Spinal cord (tissue), 10 donors: ENCODE measurements at places on chromosomes 11 and 22. TPM values are rescaled to one million over a fixed set of nuclear protein-coding genes. Genes with fewer than 3 reads are reported as not detected.

DNA sequence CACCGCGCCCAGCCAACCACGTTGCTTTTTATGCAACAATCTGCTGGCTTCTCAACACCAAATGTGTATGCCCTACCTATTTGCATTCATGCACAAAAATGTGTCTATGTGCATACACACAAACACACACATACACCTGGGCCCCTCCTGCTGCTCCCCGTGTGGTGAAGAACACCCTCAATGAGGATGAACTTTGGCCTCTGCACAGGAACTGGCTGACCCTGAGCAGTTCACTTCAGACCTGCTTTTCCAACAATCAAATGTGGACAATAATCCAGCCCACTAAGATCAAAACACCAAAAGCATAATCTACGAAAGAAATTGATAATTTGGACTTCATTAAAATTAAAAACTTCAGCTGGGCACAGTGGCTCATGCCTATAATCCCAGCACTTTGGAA is 25.3 kb upstream of the SLC35C1 start:
- DNase-seq = no peak
- H3K36me3 ChIP-seq = no peaks in the 10 kb centered on the region
- H3K4me1 ChIP-seq = no peaks in the 10 kb centered on the region
- H3K4me3 ChIP-seq = no peak overlapping the region
- no peaks in the 10 kb centered on the region for H3K27me3 ChIP-seq

- DNase-seq = no peak
- no peaks in the 10 kb centered on the region for H3K4me1 ChIP-seq
- no peak overlapping the region for H3K27ac ChIP-seq
- H3K36me3 ChIP-seq = no peaks in the 10 kb centered on the region
Observed at GRCh38 chr11:92790926-92791616, 178.4 kb upstream of the MTNR1B start.

DNA sequence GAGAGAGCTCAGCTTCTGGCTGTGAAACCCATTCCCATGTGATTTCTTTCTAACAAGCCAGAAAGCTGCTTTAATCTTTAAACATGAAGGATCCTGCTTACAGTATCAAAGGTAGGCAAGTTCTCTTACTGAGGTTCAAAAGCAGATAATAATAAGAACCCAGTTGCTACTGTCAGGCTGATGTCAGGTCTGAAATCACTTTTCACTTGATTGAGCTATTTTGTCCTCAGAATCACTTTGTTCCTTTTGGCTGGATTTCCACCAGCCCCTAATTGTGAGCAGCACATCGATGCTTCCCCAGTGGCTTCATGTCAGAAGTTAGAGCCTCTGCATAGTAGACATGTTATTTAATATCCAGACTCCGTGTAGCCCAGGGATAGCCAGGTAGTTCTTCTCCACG is 55.8 kb upstream of the CEP295 start:
- peaks cover 3% of the 10 kb centered on the region for H3K4me1 ChIP-seq
- H3K27ac ChIP-seq = no peak overlapping the region

DNA sequence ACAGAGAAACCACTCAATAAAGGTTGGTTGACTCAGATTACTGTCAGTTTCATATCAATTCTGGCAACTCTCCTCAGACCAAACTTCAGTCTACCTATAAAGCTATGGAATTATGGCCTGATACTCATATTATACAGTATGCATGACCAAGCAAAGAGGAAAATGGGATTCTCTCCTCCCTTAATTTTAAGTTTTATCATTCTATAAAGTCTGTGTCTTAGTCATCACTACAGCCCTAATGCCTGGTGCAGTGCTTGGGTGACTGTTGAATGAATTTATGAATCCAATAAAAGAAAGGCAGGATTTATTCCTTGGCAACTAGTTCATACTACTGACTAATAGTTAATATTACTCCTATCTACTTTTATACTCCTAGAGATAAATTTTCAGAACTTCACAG is 37.6 kb upstream of the GRAMD1B start:
- DNase-seq = no peak
- H3K27me3 ChIP-seq = no peaks in the 10 kb centered on the region
- H3K36me3 ChIP-seq = no peaks in the 10 kb centered on the region
- H3K4me1 ChIP-seq = no peaks in the 10 kb centered on the region
- H3K27ac ChIP-seq = no peak overlapping the region

- H3K4me3 ChIP-seq = no peak overlapping the region
- no peaks in the 10 kb centered on the region for H3K4me1 ChIP-seq
- peaks cover 23% of the 10 kb centered on the region for H3K36me3 ChIP-seq
Observed at GRCh38 chr11:17463546-17464174, 13.0 kb downstream of the ABCC8 start.

- no peak overlapping the region for H3K27ac ChIP-seq
- no peaks in the 10 kb centered on the region for H3K27me3 ChIP-seq
- no peak for DNase-seq
- no peak overlapping the region for H3K4me3 ChIP-seq
- no peaks in the 10 kb centered on the region for H3K4me1 ChIP-seq
- H3K36me3 ChIP-seq = no peaks in the 10 kb centered on the region
Observed at GRCh38 chr11:130243816-130244215, 70.9 kb downstream of the ZBTB44 start.

GRCh38 chr11:117517097-117517496 is 189.4 kb downstream of the CEP164 start:
- no peaks in the 10 kb centered on the region for H3K27me3 ChIP-seq
- H3K4me1 ChIP-seq = peaks cover 27% of the 10 kb centered on the region
- H3K27ac ChIP-seq = no peak overlapping the region
- no peak overlapping the region for H3K4me3 ChIP-seq
- H3K36me3 ChIP-seq = peaks cover 42% of the 10 kb centered on the region
- no peak for DNase-seq

- H3K36me3 ChIP-seq = no peaks in the 10 kb centered on the region
- H3K4me3 ChIP-seq = no peak overlapping the region
- H3K27ac ChIP-seq = no peak overlapping the region
- no peak for DNase-seq
Observed at GRCh38 chr22:44214187-44214586, 33.5 kb downstream of the PARVG start.

DNA sequence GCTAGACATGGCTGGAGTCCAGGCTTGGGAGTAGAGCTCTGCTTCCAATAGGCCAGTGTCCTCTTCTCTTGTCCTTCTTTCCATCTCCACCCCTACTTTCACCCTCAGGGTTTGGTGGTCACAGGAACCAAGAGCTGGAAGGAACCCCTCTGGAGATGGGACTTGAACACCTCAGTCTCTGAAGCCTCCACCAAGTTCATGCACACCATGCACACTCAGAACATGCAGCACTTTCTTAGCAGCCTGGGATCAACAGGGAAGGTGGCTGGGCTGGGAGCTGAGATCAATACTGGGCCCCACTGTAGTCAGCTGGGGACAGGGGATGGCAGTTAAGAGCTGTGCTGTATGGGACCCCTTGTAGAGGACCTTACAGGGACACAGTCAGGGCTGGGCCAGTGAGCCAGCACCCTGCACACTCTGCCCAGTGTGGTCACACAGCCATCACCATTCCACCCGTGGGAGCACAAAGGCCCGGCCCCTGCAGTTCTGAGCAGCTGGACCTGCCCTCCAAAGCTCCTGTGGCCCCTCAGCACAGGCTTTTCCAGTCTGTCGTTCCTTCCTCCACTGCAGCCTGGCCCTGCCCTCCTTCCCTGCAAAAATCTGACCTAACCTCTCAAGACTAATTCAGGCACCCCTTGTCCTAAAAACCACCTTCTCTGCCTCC is 47.7 kb downstream of the GAB4 start:
- H3K4me1 ChIP-seq = peaks cover 3% of the 10 kb centered on the region
- no peak overlapping the region for H3K27ac ChIP-seq
- no peaks in the 10 kb centered on the region for H3K36me3 ChIP-seq
- DNase-seq = no peak
- no peaks in the 10 kb centered on the region for H3K27me3 ChIP-seq
- H3K4me3 ChIP-seq = no peak overlapping the region

- no peak overlapping the region for H3K27ac ChIP-seq
- peaks cover 15% of the 10 kb centered on the region for H3K36me3 ChIP-seq
- H3K4me1 ChIP-seq = no peaks in the 10 kb centered on the region
- H3K27me3 ChIP-seq = no peaks in the 10 kb centered on the region
Observed at GRCh38 chr11:86438685-86439084, 64.0 kb downstream of the CCDC81 start.

GRCh38 chr11:65992056-65992455 is 9.9 kb downstream of the EIF1AD start:
- H3K36me3 ChIP-seq = peaks cover 19% of the 10 kb centered on the region
- no peak for DNase-seq
- H3K27ac ChIP-seq = no peak overlapping the region
- no peaks in the 10 kb centered on the region for H3K27me3 ChIP-seq
- no peaks in the 10 kb centered on the region for H3K4me1 ChIP-seq
- no peak overlapping the region for H3K4me3 ChIP-seq

DNA sequence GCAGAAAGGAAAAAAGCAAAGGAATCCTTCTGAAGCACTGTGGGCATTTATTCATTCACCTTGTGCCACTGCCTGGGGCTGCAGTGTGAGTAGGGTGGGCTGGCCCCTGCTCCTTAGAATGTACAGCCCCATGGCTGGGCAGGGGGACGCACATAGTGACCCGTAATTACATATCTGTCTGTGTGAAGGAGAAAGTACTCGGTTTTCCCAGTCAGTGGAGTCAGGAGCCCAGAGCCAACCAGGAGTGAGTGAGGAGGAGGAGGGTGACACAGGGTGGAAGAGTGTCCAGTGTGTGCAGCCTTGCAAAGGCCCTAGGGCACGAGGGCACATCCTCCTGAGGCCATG is 91.9 kb downstream of the CDKN1C start:
- DNase-seq = no peak
- H3K4me3 ChIP-seq = no peak overlapping the region
- H3K4me1 ChIP-seq = peaks cover 53% of the 10 kb centered on the region
- H3K27me3 ChIP-seq = peaks cover 13% of the 10 kb centered on the region

GRCh38 chr11:61994981-61995380 is 27.5 kb upstream of the FTH1 start:
- no peaks in the 10 kb centered on the region for H3K27me3 ChIP-seq
- H3K4me1 ChIP-seq = no peaks in the 10 kb centered on the region
- H3K36me3 ChIP-seq = no peaks in the 10 kb centered on the region
- H3K27ac ChIP-seq = no peak overlapping the region
- H3K4me3 ChIP-seq = no peak overlapping the region
- no peak for DNase-seq

DNA sequence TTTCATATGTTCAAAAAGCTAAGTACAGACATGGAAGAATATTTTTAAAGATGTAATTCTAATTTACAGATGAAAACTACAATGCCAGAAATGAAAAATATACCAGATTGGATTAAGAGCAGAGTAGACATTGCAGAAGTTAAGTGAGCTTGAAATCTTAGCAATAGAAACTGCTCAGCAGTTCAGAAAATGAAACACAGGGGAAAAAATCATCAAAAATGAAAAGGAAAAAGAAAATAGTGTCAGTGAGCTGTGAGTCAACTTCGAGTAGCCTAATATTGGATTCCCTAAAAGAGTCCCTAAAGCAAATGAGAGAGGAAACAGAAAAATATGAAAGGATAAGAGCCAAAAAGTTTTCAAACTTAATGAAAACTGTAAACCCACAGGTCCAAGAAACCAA is 25.8 kb upstream of the IL10RA start:
- no peaks in the 10 kb centered on the region for H3K27me3 ChIP-seq
- no peak overlapping the region for H3K27ac ChIP-seq
- H3K36me3 ChIP-seq = no peaks in the 10 kb centered on the region

DNA sequence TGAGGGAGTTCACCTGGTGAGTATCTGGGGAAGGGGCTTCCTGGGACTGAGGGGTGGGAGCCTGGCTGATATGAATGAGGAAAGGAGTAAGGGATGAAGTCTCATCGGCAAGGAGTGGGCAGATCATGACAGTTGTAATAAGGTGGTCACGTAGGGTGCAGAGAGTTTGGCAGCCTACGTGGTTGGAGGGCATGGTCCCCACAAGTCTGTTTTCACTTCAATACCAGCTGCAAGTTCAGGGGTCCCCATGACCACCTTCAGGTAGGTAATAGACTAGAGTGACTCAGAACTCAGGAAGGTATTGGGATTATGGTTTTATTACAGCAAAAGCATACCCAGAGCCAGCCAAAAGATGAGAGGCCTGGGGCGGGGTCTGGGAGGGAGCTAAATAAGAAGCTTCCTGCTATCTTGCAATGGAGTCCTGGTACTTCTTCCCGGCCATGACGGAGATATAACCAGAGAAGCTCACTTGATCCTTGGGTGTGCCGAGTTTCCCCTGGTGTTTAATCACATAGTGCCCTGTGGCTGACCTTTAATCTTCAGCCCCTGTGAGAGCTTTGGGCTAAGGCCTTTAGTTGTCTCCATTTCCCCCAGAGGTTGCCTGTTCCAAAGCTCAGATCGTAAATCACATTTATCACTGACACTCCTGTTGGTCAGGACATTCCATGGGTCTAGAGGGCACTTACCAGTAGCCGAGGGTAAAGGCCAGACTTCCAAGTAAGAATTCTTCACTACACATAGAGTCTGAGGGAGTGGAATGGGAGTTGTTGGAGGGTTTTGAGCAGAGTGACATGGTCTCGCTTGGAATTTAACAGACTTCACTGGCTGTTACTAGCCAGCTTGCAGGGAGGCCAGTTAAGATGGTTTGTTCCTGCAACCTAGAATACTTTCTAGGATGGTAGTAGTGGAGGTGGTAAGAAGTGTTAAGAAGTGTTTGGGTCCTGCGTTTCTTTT is 9.1 kb downstream of the SLC3A2 start:
- peaks cover 19% of the 10 kb centered on the region for H3K4me1 ChIP-seq
- DNase-seq = no peak
- H3K4me3 ChIP-seq = no peak overlapping the region

- no peak for DNase-seq
- no peaks in the 10 kb centered on the region for H3K4me1 ChIP-seq
- no peaks in the 10 kb centered on the region for H3K27me3 ChIP-seq
- H3K36me3 ChIP-seq = peaks cover 36% of the 10 kb centered on the region
Observed at GRCh38 chr11:77882396-77882795, 61.5 kb downstream of the AAMDC start.

GRCh38 chr11:15258433-15259165 is 143.9 kb downstream of the INSC start:
- no peaks in the 10 kb centered on the region for H3K27me3 ChIP-seq
- H3K4me1 ChIP-seq = no peaks in the 10 kb centered on the region
- no peak overlapping the region for H3K4me3 ChIP-seq
- DNase-seq = peak; percentile 45

- DNase-seq = peak; percentile 36
- H3K27me3 ChIP-seq = peaks cover 41% of the 10 kb centered on the region
- peak within 1 kb of the TSS; percentile 9 for H3K4me3 ChIP-seq
- H3K36me3 ChIP-seq = no peaks in the 10 kb centered on the region
- no peak within 1 kb of the TSS for H3K27ac ChIP-seq
Observed at GRCh38 chr22:43343262-43343669, at the start of gene SCUBE1. SCUBE1 (minus strand) TSS chr22:43343372; CDS start chr22:43343261, 111 bp downstream.

GRCh38 chr22:47091246-47091651 is 328.8 kb downstream of the TBC1D22A start:
- H3K36me3 ChIP-seq = no peaks in the 10 kb centered on the region
- no peak overlapping the region for H3K27ac ChIP-seq
- no peak for DNase-seq
- peak overlapping the region; percentile 43 for H3K4me3 ChIP-seq
- peaks cover 26% of the 10 kb centered on the region for H3K4me1 ChIP-seq
- no peaks in the 10 kb centered on the region for H3K27me3 ChIP-seq

GRCh38 chr11:61338783-61339489 is 5.9 kb downstream of the TKFC start:
- H3K4me1 ChIP-seq = peaks cover 14% of the 10 kb centered on the region
- no peak overlapping the region for H3K27ac ChIP-seq
- DNase-seq = no peak
- peaks cover 38% of the 10 kb centered on the region for H3K36me3 ChIP-seq
- H3K4me3 ChIP-seq = no peak overlapping the region
- H3K27me3 ChIP-seq = no peaks in the 10 kb centered on the region

TUBA8 gene
- 5.5 TPM for total RNA-seq

SLC22A9 gene
- 0.10 TPM for total RNA-seq

ALG12 gene
- total RNA-seq = 13.3 TPM

DUSP18 gene
- 10.5 TPM for total RNA-seq

NCAPD3 gene
- total RNA-seq = 20.7 TPM

ARFGAP3 gene
- total RNA-seq = 39.4 TPM

SYNGR1 gene
- total RNA-seq = 63.8 TPM

ACRV1 gene
- total RNA-seq = 0.79 TPM

PHOX2A gene
- total RNA-seq = 0.17 TPM

HDHD5 gene
- 31.7 TPM for total RNA-seq

MRGPRE gene
- total RNA-seq = 0.33 TPM

NXPE1 gene
- total RNA-seq = not detected

CD3D gene
- not detected for total RNA-seq
